ENCODE measurements at places on chromosomes 2 and 18.

DNA sequence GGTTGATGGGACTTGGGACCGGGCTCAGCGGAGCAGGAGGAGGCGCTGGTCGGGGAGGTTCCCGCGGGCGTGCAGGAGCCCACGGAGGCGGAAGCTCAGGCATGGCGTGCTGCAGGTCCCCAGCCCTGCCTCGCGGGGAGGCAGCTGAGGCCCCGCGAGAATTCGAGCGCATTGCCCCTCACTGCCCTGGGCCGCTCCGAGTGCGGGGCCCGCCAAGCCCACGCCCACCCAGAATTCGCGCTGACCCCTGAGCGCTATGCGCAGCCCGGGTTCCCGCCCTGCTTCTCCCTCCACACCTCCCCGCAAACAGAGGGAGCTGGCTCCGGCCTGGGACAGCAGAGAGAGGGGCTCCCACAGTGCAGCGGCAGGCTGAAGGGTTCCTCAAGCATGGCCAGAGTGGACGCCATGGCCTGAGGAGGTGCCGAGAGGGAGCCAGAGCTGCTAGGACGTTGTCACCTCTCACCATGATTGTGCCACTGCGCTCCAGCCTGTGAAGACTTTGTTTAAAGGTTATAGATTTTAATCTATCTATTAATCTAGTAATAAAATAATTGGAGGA is 357.2 kb upstream of the RGPD4 start:
- DNase-seq, result no peak
- H3K27me3 ChIP-seq, result no peaks in the 10 kb centered on the region
- no peak overlapping the region for H3K4me3 ChIP-seq
- H3K27ac ChIP-seq, result no peak overlapping the region
- no peaks in the 10 kb centered on the region for H3K36me3 ChIP-seq
- H3K4me1 ChIP-seq, result no peaks in the 10 kb centered on the region

GRCh38 chr18:29184654-29185053 is 1007.7 kb upstream of the CDH2 start:
- H3K36me3 ChIP-seq, result no peaks in the 10 kb centered on the region
- DNase-seq, result no peak
- H3K27ac ChIP-seq, result no peak overlapping the region
- peak overlapping the region; percentile 38 for H3K4me3 ChIP-seq
- H3K4me1 ChIP-seq, result peaks cover 4% of the 10 kb centered on the region

- DNase-seq, result no peak
- no peaks in the 10 kb centered on the region for H3K4me1 ChIP-seq
- H3K27me3 ChIP-seq, result no peaks in the 10 kb centered on the region
- no peak overlapping the region for H3K4me3 ChIP-seq
Measured at GRCh38 chr2:118442996-118443553, 354.8 kb downstream of the INSIG2 start.

GRCh38 chr2:206323486-206323885 is 49.0 kb downstream of the ZDBF2 start:
- peaks cover 3% of the 10 kb centered on the region for H3K36me3 ChIP-seq
- H3K4me3 ChIP-seq, result no peak overlapping the region
- no peak for DNase-seq
- no peaks in the 10 kb centered on the region for H3K4me1 ChIP-seq
- H3K27me3 ChIP-seq, result no peaks in the 10 kb centered on the region
- no peak overlapping the region for H3K27ac ChIP-seq

- H3K4me3 ChIP-seq, result peak overlapping the region; percentile 79
- H3K36me3 ChIP-seq, result peaks cover 10% of the 10 kb centered on the region
- no peak overlapping the region for H3K27ac ChIP-seq
- H3K27me3 ChIP-seq, result no peaks in the 10 kb centered on the region
- no peak for DNase-seq
- H3K4me1 ChIP-seq, result peaks cover 23% of the 10 kb centered on the region
Measured at GRCh38 chr18:49563130-49563540, 1.3 kb downstream of the LIPG start.

- H3K36me3 ChIP-seq, result no peaks in the 10 kb centered on the region
- H3K4me3 ChIP-seq, result no peak overlapping the region
- DNase-seq, result no peak
Measured at GRCh38 chr2:61597300-61598289, 59.4 kb upstream of the XPO1 start.
